ENCODE measurements at places on chromosomes 4 and X.

- DNase-seq: no peak
Measured at GRCh38 chr4:20629186-20630106, 70.8 kb upstream of the PACRGL start.

DNA sequence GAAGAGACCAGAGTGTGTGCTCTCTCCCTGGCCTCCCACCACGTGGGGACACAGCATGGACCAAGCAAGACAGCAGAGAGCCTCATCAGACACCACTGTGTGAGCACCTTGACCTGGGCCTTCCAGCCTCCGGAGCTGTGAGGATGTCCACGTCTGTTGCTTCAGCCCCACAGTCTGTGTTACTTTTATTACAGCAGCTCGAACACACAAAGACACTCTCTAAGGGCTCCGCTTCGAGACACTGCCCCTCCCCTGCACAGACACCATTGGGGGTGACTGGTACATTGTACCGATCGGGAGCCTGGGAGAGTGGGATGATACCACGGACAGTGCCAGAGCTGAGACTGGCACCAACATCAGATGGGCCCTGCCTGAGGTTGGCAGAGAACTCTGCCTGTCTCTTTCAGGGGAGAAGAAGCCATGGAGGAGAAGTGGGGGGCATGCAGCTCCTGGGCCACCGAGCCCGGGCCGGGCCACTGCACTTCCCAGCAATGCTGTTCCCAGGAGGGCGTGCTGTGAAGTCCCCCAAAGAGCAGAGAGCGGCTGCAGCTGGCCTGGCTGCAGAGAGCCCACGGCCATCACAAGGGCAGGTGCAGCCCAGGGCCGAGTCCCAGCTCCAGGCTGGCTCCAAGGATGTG, 48.1 kb upstream of the HMX1 start:
- DNase-seq: no peak

- DNase-seq: no peak
Measured at GRCh38 chrX:121146059-121146628, 98.7 kb downstream of the GLUD2 start.

- DNase-seq: peak; percentile 19
Measured at GRCh38 chrX:20715176-20715575, 448.5 kb upstream of the RPS6KA3 start.

- DNase-seq: no peak
Measured at GRCh38 chrX:139304471-139304870, 226.1 kb upstream of the F9 start.

DNA sequence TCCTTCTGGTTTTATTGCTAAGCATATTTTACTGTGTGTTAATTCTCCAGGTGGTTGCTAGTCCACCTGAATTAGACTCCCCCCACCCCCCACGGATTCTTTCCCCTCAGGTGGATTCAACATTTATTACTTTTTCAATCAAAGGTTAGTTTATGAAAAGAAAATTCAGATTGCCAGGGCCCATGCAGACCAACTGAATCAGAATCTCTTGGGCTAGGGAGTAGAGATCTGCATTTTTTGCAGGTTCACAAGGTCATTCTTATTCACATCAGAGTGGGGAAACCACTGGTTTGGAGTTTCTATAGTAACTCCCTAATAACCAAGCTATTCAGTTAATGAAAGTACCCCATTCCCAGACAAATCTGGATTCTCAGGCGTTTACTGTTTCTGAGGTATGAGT, 9.8 kb downstream of the TMEM255A start:
- DNase-seq: no peak

GRCh38 chr4:72171761-72172160, 140.0 kb downstream of the NPFFR2 start:
- DNase-seq: no peak

- DNase-seq: peak; percentile 45
Measured at GRCh38 chrX:130799393-130799792, 103.6 kb downstream of the ENOX2 start.

DNA sequence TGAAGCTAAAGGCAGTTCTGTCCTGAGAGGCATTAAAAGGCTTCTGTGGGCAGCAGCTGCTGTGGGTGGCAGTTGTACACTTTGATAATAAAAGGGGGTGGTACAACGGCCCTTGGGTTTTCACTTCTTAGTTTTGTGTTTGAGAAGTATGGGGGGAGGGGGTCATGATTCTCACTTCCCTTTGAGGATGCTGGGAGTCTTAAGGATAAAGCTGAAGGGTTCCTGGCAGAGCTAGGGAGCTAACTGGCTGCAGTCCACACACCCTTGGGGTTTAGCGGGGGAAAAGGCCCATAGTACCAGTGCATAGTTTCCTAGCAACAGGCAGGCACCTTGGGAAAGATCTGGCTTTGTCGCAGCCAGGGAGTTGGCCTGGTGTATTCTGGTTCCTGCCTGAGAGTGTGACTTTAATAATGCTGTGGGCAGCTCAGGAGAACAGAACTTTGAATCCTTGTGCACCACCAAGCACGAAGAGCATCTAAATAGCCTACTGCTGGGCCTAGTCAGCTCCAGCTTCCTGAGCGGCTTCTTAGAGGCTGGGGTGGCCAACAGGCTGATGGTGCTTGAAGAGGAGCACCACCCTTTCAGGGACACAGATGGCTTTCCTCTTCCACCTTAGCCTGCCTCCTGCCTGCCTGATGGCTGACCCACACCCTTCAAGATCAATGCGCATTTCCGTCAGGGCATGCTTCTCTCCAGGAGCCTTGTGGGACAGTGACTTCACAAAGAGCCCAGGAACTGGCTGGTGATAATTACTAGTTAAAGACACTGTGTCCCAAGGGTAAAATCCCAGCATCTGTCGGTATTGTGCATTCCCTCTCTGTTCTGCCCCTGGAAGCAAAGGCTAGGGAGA, 12.5 kb downstream of the ZBTB33 start:
- no peak for DNase-seq

DNA sequence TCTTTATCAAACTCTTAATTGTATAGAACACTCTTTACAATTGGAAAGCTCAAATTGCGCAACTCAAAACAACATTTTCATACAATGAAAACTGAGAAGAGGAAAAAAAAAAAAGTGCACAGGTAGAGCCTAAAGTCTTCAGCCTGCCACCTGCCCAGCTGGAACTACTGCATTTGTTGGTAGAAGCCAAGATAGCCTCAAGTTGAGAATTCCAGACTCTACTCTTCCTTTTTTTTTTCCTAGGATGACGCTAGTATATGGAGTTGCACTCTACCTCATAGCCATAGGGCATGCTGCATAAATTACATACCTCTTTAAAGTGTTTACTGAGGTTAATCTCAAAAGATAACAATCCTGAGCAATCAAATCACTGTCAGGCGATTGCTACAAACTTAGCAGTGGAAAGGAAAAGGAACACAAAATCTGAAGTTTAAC, 13.6 kb downstream of the ABCG2 start:
- DNase-seq: no peak

- DNase-seq: peak; percentile 62
Measured at GRCh38 chr4:173531086-173531965, 1.3 kb upstream of the HAND2 start.
